Stimulated activated CD8-positive, alpha-beta memory T cell treated with anti-CD3 and anti-CD28 coated beads, Interleukin-7, amount 100 ng/mL, for 1 hour (primary cell): ENCODE measurements at places on chromosomes 2 and 18.
A peak's percentile ranks its signal among the peaks of the same experiment; 100 is the strongest.

- DNase-seq: no peak
These were observed 36.6 kb upstream of the TANK start for GRCh38 chr2:161123531-161124030.

DNA sequence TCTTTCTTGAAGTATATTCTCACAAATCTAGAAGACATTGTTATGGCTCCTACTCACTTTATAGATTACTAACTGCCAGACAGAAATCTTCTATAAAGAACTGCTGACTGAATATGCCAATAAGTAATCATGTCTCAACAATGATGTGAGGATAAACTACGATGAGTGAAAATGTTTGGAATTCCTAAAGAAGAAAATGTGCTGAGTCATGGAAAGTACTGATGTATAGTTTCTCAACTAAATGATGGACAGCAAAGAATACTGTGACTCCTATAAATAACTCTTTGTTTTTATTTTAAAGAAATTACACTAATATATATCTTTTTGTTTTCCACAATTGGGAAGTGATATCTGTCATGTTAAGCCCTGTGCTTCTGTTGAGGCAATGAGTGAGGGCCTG, 232.9 kb downstream of the LNPK start:
- DNase-seq: no peak

- no peak for DNase-seq
These were observed 11.0 kb upstream of the EPG5 start for GRCh38 chr18:45978084-45978483.

GRCh38 chr2:240143801-240144648, 3.6 kb upstream of the OTOS start:
- DNase-seq: peak; percentile 66

GRCh38 chr2:223083402-223084070, 31.5 kb downstream of the KCNE4 start:
- DNase-seq: no peak

- DNase-seq: no peak
These were observed 228.3 kb upstream of the FOSL2 start for GRCh38 chr2:28164280-28164801.

GRCh38 chr18:24089076-24089475, 49.8 kb upstream of the CABYR start:
- DNase-seq: no peak

DNA sequence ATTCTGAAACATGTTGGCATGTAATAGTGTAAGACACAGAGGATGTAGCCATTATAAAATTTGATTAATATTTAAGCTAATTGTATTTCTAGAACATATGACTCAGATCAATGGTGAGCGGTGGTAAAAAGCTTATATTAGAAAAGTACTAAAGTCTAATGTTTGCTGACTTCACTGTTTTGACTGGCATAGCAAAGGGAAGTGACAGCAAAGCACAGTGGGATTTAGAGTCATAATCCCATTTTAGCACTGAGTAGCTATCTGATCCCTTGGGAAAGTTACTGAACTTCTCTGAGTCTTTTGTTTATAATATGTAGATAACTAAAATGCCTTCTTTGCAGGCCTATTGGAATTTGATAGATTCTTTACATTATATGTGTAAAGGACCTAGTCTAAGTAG, 60.4 kb downstream of the KIAA1328 start:
- no peak for DNase-seq

DNA sequence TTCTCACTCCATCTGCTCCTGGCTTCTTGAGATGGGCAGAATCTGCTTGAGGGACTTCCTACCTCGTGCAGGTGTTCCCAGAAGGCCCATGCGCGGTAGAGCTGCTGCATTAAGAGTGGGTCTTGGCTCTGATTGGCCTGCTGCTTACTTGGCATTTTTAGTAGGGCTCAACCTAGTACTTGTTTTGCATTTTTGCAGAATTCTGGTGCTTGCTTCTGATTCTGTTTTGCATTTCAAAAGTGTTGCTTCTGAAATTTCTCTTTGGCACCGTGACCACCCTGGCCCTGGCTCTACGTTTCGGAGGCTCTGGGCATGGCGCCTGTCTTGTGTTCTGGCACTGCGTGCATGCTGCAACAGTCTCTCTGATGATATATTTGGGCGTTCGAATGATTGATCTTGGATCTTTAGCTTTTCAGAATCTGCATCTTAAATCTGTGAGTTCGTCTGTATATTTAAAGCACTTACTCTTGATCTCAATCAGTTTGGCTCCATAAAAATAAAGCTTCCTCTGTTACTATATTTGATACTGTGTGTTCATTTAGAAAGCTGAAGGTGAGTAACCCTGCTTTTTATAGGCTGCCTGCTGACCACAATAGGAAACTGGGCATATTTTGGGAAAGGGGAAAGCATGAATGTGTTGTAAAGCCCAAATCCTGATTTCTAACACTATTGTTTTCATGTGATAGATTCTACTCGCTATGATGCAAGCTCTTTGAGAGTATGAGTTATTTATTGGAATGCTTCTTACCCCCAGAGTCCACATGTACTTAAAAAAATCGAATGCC, 22.2 kb downstream of the EFR3B start:
- no peak for DNase-seq

DNA sequence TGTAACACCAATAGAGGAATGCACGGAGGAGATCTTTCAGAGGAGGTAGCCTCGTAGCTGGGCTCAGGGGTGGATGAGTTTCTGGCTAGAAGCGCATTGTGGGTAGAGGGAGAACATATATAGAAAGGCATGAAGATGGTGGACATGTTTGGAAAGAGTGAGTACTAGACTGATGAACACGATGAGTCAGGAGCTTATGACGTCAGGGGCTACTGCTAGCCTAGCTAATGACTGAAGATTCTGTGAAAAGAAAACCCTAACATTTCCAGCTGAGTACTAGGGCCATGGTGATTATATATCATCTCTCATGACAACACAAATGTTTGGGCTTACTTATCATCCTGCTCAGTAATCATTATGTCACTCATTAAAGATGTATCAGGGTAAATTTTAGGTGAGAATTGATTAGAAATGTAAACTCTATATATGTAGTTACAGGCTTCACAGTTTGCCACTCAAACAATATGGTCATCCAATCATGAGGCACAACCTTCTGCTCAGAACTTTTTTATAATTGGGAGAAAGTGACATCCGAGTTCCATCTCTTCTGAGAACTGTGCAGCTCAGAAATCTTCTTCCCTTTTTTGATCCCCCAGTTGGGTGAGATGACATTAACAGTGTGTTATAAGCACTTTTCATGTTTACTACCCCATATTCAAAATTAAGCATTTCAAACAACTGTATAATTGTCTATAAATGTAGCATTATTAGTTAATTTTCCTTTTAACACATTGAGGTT, 22.2 kb upstream of the IL1RN start:
- DNase-seq: no peak

GRCh38 chr2:45130736-45131135, 121.5 kb upstream of the SIX2 start:
- DNase-seq: no peak

- no peak for DNase-seq
These were observed 20.2 kb upstream of the B3GNT2 start for GRCh38 chr2:62175728-62176127.

DNA sequence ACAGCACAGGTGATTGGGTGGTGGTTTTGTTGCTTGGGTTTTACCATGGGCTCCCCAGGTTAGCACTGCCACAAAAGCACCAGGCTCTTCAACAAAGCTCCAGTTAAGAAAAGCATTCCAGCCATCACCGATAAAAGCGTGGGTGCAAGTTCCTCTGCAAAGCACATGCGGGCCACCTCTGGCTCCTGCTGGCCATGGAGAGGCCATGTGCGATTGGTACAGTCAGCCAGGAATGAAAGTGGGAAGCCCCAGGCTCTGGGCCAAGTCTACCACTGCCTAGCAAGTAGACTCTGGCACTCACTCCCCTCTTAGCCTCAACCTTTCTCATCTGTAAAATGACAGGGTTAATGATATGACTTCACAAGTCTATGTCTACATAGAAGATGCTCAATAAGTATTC, 36.0 kb downstream of the BCL11A start:
- no peak for DNase-seq

- DNase-seq: no peak
These were observed 18.5 kb downstream of the REL start for GRCh38 chr2:60899892-60900249.

DNA sequence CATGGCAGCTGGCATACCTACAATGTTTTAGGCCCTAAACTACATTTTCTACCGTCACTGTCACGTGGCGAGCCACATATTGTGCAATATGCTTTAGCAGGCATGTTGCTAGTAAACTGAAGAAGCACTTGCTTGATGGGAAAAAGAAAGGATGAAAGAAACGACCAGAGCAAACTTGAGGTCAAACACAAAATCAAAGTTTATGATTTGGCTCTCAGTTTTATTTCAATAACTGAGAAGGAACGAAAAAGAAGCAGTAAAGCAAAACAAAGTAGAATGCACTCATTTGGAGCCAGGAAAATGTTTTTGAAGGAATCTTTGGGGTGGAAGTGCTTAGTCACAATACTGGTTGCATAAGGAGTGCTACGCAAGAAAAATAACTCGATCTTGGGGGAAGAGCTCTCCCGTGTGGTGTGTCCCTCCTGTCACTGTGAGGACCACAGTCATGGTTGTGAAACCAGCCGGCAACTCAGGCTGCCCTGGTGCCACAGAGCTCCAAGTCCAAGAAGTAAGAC, 349.8 kb downstream of the RBM43 start:
- no peak for DNase-seq

DNA sequence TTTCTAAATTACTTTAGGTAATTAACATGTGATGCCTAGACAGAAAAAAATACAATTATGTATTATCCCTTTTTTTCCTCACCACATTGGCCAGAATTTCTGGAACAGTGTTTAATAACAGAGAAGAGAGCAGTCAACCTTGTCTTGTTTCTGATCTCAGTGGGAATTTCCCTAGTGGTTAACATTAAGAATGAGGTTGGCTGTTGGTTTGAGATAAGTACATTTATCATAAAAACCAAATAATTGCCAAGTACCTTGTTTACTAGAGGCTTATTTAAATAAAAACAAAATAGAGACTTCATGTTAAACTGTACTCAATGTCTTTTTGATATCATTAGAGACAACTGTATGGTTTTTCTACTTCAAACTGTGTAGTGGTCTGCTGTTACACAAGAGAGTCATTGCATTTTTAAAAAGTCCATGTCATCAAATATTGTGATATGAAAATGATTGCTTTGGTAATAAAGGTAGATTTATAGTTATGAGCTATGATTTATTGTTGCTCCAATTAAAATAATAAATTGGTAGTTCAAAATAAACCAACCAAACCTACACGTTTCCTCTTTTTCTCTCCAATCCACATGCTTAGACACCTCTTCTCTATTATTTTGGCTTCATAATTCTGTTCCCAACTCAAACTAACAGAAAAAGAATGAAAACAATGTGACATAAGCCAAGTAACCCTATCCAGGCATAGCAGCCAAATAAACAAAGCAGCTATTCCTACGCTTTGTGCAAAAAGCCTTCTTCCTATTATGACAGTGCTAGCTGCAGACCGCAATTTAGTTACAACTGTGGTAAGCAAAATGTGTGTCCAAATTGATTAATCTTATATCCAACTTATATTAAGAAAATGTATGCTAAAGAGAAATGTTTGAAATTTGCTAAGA, 20.9 kb upstream of the TANK start:
- no peak for DNase-seq

GRCh38 chr2:40266201-40266600, 185.7 kb downstream of the SLC8A1 start:
- no peak for DNase-seq

DNA sequence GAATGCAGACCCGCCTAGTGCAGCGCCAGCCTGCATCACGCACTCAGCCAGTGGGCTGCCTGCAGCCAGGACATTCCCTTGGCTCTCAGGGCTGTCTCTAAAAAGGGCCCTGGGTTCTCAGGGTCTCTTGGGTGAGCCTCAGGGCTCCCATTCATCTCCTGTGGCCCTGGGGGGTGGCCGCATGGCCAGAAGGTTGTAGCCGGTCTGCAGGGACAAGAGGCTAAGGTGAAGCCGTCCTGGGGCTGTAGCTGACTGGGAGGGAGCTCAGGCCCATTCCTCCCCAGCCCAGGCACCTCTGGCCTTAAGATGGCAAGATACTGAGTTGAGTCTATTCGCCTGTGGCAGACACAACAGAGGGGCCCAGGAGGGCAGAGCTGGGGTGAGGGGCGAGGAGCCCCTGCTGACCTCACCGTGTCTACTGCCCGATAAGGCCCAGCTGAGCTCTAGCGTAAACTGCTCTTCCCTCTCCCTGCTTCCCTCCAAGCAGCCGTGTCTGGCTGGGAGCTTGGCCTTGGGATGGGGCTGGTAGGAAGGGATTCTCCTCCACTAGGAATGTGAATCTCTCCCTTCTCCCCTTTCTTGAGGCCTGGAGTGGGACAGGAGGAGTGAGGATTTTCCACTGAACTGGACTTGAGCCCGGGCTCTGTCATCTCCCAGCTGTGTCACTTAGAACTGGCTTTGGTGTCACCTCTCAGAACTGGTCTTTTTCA, 37.9 kb downstream of the INHBB start:
- no peak for DNase-seq

DNA sequence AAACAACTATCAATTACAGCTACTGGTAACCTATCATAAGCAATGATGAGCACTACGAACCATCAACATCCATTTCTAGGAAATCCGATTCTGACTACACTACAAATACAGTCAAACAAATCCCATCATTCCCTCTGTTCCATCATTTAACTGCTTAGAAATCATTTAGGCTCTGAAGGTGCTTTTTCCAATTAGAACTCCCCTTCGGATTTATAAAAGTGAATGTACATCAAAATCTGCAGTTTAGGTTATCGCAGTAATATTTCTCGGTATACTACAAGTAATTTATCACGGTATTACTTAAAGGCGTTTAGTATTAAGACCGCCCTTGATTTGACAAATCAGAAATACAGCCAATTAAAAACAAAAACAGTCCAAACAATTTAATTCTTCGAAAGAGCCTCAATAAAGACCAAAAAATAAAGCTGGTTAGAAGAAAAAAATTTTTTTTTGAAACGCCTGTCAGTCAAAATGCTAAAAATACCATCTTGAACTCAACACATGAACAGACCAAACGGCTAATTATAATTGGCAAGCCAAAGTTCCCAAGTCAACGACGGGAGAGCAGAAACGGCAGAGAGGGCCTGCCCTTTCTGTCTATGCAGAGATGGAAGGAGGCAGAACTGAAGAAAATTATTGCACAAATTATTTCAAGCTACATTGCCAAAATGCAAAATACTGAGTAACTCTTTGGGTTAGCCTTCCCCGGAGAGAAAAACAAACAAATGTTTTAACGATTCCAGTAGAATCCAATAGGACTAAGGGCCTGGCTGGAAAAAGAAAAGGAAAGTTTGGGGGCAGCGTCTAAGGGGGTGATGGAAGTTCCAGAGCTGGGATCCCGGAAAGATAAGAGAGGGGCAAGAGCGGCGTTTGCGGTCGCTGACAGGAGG, 1.2 kb downstream of the VPS54 start:
- DNase-seq: no peak

GRCh38 chr2:241505781-241506201, 2.6 kb downstream of the STK25 start:
- DNase-seq: no peak
